Stimulated activated CD4-positive, alpha-beta T cell treated with anti-CD3 and anti-CD28 coated beads, Interleukin-15, amount 100 ng/mL, for 1 hour (primary cell): ENCODE measurements at places on chromosomes 2 and 18.

DNA sequence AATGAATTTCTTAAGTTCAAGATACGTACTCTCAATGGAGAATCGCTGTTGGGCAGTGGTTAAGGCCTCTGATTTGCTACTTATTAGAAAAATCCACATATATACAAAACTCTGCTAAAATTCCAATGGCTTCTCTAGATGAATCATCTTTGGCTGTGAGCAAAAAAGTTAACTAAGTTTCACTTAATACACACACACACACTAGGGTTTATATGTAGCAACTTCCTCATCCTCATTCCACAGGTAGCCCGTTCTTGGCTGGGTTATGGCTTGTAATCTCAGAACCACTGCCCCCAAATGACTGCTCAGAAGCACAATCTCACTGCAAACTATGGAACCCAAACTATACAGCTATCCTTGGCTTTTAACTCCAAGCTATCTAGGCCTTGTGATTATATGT, 99.7 kb downstream of the SMAD2 start:
- no peak for DNase-seq

GRCh38 chr18:57898506-57899124, 95.5 kb upstream of the ATP8B1 start:
- DNase-seq: no peak

GRCh38 chr2:2873450-2873811, 504.2 kb downstream of the EIPR1 start:
- no peak for DNase-seq

- DNase-seq: no peak
Measured at GRCh38 chr2:86686905-86687304, 33.2 kb upstream of the RMND5A start.

DNA sequence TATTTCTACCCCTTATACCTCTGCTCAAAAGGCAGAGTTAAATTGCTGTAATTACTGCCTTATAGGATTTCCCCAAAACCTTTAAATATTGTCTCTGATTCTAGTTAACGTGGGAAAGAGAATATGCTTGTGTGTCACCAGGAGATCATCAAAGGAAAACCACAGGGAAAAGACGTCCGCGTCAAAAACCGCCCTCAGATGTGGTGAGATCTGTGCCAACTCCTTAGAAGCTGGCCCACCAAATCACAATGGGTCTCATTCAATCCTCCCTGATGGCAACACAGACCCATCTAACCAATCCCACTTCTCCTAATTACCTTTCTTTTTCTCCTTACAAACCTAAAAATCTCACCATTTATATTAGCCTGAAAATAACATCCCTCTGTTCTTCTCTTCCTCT, 25.4 kb downstream of the VPS54 start:
- no peak for DNase-seq

DNA sequence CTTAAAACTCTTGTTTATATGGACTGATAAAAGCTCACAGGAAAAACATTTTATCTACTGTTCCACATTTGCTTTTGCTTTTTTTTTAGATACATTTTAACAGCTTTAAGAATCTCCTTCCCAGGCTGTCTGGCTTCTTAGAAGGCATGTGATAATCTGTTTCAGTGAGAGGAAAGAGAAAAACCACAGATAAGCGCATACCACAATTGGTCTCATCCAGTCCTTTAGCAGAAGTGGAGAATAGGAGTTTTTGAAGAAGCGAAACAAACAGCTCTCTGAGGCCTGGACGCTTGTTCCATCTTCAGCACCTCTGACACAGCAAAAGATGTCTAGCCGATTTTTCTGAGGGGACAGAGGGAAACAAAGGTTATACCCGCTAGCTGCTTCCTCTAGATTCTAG, 37.6 kb downstream of the RMC1 start:
- DNase-seq: no peak

DNA sequence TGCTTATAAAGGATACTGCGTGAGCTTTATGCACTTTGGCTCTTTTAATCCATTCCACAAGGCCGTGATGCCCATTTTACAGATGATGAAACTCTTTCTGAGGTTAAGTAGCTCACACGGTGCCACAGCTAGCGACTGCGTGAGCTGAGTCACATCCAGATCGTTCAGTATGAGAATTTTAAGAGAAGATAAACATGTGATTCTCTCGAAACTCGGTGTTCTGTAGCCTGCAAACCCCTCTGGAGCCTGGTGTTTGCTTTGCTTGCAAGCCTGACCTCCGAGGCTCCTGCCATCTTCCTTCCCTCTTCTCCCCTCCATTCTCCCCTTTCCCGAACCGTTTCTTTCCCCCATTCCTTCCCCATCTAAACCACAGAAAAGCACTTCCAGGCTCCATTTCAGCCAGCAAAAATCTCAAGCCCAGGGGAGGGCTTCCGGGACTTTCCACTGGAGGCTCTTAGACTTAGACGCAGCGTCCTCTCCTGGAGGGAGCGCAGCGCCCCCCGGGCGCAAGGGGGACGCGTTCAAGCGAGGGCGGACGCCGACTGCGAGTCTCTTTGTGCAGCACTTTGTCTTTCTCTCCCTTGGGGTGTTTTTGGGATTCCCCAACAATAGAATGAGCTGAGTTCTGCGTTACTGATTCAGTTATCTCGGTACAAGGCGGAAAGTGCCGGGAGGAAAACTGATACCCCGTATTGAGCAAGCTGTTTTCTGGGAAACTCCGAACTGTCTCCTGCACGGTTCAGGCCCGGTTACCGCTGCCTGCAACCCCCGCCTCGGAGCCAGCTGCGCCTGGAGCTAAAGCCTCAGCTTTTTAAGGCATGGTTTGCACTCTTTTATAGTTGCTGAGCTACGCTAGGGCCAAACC, 38.0 kb downstream of the CYP1B1 start:
- no peak for DNase-seq

DNA sequence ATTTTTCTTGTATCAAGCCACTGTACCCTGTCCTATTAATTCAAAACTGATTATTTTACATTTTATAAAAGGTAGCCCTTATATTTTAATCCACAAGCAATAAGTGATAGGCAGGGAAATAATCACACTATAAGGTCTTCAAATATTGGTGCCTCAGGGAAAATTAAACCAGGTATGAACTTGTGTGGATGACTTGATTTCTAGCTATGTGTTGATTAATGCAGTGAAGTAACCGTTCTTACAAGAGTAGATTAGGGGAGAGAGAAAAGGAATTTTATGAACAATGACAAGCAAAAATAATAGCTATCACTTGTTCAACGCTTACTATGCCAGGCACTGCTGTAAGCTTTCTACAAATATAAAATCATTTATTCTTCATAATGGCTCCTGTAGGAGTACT, 199.6 kb downstream of the PTGR3 start:
- no peak for DNase-seq

DNA sequence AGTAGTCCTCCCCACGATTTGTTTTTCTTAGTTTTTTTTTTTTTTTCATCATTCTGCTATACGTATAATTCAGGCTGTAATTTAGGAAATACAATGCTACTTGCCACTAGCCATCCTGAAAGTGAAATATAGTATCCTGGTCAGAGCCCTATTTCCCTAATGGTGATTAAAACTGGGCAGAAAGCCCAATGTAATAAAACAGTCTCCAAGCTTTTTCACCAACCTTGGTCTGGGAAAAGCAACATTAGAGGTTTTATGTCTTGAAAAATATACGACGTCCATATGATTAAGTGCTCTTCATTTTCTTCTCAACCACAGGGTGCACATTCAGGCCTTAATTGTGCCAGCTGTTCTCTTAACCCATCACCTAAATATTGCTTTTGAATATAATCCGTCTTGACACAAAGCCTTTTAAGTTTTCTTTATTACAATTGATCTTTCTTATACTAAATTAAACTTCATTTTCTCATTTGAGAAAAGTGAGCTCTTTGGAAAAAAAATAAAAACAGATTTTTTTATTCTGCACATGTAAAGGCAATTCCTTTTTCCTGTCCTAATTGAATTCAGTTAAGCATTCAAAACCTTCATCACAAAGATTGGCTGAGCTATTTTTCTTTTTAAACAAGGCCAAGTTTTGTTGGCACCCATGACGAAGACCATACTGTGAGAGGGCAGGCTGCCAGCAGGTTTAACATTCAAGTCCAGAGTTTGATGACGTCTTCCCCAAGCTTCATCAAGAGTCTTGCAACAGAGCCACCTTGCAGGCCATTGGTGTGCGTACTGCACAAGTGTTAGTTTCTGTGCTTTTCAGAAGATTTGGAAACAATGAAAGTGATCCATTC, 52.7 kb downstream of the MAP2 start:
- no peak for DNase-seq

GRCh38 chr2:105262651-105263091, 21.1 kb downstream of the GPR45 start:
- DNase-seq: no peak

GRCh38 chr2:13558368-13558767, 841.6 kb downstream of the TRIB2 start:
- DNase-seq: no peak

DNA sequence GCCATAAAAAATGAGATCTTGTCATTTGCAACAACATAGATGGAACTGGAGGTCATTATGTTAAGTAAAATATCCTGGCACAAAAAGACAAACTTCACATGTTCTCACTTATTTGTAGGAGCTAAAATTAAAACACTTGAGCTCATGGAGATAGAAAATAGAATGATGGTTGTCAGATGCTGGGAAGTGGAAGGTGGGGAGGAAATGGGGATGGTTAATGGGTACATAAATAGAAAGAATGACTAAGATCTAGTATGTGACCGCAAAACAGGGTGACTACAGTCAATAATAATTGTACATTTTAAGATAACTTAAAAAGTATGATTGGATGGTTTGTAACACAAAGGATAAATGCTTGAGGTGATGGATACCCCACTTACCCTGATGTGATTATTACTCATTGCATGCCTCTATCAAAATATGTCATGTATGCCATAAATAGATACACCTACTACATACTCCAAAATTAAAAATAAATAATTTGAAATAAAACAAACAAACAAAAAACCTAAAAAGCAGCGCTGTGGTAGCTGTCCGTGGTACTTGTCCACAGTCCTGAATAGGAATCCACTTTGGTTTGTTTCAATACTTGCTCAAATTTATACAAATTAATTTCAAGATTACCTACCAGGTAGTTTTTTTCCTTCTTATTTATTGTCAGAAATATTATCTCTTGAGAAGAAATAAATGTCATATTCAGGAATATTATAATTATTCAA, 224.5 kb downstream of the DLGAP1 start:
- no peak for DNase-seq

DNA sequence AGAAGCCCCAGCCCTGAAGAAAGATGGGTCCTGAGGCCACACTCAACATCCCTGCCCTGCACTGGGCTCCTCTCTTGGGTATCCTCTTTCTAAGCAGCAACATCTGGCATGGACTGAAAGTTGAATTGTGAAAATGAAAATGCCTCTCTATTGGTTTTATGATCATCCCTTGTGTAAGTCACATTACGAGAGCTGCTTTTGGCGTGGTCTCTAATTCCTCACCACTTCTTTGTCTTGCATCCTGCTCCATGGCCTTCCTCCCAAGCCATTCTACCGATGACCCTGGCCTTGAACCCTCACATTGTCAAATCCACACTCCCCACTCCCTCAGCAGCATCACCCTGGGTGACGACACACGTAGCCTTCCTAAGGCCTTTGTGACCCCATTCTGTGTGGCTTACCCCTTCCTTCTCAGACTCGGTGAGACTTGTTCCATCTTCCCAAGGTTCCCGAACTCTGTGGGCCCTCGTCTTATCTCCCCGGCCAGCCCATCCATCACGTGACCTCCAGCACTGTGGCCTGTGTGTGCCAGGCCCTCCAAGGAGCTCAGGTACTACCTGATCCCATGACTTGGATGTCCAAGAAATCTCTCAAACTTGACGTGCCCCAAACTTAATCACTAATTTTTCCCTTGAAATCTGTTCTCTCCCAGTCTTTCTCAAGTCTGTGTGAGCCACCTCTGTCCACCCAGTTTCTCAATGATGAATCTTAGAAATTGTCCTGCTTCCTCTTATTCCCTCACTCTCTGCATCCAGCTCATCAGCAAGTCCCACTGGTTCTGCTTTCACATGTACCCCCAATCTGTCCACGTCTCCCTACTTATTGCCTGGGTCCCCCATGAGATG, 194.7 kb upstream of the HS6ST1 start:
- DNase-seq: no peak

DNA sequence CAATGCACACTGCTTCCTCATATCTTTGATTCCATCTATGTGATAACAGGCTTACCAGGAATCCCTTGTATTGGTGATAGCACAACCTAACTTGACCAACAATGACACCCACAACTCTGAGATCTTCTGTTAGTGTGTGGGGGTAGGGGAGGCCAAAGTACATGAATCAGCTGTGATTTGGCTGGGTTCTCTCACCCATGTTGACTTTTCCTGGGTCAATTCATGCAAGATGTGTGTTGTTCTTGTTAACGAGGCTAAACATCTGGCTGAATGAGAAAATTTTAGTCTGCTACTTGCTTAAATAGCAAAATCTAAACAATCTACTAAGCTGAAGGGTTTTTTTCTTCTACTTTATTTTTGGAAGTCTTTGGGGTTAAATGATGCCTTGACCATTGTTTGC, 341.2 kb upstream of the SLC14A2 start:
- DNase-seq: no peak

DNA sequence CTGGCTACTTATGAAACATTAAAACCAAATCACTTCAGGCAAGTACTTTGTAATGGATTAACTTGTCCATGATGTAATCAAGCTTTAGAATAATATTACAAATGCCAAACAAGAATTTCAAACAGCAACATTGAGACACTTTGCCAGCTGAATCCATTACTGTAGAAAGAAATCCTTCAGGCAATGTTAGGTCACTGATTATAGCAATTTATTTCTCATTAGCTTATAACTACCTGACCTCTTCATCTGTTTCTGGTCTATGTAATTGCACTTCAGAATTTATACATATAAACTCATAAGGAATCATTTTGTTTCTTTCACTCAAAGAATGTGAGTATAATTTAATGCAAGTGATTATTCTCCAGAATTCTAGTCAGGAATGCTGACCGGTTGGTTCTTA, 692.6 kb upstream of the TMEFF2 start:
- DNase-seq: no peak

DNA sequence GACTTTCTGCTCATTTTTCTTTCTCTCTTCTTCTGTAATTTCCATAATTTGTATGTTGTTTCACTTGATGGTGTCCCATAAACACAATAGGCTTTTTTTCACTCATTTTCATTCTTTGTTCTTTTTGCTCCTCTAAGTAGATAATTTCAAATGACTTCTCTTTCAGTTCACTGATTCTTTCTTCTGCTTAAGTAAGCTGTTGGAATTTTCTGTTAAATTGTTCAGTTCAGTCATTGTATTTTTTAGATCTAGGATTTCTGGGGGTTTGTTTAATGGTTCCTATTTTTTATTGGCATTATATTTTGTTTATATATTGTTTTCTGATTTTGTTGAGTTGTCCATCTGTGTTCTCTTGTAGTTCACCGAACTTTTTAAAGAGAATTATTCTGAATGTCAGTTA, 19.5 kb downstream of the SP140L start:
- no peak for DNase-seq

- no peak for DNase-seq
Measured at GRCh38 chr2:170550501-170550900, 164.6 kb upstream of the SP5 start.

- no peak for DNase-seq
Measured at GRCh38 chr2:163580757-163581156, 155.1 kb downstream of the FIGN start.
